ENCODE measurements at places on chromosomes 6 and 20. TPM values are rescaled to one million over a fixed set of nuclear protein-coding genes. Genes with fewer than 3 reads are reported as not detected.

The GNMT gene
- 0.59 TPM for total RNA-seq

The SNAI1 gene
- total RNA-seq = 26.4 TPM

The OTOR gene
- 4.5 TPM for total RNA-seq

The HFE gene
- 1.2 TPM for total RNA-seq

The EDN3 gene
- total RNA-seq = not detected

Data from endothelial cell (in vitro differentiated cells).